ENCODE measurements at places on chromosomes 5 and 9.

DNA sequence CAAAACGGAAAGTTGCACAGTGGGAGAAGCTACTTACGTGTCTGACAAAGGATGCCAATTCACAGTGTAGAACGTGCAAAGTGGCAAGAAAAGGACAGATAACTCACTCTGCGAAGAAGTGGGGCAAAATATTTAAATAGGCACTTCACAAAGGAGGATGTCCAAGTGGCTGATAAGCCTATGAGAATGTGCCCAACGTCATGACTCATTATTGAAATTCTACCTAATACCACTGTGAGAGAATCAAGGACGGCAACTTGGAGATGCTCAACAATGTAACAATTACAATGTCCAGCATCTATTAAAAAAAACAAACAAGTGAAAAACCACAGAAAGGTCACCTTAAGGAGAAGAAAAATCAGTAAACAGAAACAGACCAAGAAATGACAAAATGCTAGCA is 59.0 kb downstream of the NACC2 start:
- DNase-seq = no peak

DNA sequence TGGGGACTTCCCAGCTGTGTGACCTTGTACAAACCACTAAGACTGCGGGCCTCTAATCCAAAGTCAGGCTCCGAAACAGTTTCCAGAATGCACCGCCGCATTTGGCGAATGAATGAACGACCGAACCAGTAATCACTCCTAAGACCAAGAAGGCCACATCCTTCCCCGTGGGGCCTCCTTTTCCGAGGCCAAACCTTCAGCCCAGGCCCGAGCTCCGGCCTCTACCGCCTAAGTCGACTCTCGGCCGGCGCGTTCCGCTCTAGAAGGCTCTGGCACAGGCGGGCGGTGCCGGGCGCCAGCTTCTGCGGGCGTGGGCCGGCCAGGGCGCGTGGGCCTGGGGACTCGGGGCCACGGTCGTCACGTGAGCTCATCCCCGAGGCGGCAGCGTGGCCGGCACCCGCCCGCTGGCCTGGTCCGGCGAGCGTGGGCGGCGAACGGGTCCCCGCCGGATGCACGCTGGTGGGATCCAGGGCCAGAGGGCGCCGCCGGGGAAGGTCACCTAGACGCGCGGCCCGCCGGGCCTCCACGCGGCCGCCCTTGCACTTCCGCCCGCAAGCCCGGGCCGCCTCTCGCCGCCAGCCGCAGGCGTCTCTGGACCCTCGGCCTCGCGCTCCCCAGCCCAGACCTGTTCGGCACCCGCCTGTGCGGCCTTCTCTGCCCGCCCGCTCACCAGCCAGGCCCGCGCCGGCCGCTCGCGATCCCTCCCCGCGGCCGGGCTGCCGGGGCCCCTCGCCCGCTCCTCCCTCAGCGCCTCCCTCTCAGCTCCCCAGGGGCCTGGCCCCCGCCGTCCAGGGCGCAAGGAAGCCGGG is 754 bp downstream of the VDAC1 start:
- DNase-seq = no peak

DNA sequence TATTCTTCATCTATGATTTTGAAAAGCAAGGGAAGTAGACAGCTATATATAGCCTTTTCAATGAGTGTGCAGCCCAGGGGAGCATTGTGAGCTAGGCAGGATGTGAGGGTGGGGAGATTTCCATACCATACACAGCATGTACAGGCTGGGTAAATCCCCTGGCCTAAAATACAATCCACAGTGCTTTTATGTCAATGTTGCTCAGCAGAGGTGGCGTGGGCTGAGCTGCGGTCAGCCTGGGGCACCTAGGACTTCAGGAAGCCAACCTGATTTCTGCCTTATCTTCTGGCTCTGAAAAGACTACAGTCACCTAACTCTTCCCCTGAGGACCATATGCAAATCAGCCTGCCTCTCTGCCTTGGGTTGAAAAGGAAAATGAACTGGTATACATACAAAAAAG is 6.3 kb upstream of the GARIN3 start:
- DNase-seq = peak; percentile 53

- DNase-seq = no peak
These were observed 226.2 kb downstream of the ICE1 start for GRCh38 chr5:5648694-5649093.

- DNase-seq = no peak
These were observed 445.0 kb upstream of the SMC2 start for GRCh38 chr9:103649086-103649485.

DNA sequence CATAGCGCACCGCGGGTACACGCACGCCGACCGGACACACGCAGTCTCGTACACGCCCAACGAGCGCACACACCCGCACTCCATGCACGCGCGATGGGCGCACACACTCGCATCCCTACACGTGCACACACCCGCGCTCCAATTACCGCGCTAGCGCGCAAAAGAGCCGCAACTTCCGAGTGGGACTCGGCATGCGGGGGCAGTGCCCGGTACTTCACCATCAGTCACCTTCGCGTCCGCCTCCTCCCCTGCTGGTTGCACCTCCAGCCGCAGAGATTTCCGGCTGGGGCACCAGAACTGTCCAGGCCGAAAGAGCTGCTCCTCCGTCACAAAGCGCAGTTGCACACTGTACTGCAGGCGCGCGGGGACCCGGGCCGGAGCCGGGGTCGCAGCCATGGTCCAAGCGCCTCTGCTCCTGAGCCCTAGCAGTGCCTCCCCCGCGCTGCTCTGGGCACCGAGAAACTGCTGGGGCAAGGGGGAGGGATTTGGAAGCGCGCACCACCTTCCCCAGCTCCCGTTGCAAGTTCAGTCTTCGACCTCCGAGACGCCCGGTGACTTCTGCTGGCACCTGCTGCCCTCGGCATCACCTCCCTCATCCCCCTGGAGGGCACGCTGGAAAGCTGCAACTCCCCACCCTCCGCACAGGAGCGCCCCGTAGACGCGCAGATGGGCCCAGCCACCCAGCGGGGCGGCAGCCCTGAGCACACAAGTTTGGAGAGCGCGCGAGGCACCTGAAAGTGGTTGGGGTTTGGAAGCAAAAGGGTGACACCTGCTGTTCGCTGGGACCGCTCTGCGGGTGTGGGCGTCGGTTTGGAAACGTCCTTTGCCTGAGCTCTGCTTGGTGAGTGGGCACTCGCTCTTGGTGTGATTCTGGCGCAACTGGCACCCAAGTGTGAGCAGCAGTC is 337.4 kb upstream of the PUM3 start:
- DNase-seq = no peak

DNA sequence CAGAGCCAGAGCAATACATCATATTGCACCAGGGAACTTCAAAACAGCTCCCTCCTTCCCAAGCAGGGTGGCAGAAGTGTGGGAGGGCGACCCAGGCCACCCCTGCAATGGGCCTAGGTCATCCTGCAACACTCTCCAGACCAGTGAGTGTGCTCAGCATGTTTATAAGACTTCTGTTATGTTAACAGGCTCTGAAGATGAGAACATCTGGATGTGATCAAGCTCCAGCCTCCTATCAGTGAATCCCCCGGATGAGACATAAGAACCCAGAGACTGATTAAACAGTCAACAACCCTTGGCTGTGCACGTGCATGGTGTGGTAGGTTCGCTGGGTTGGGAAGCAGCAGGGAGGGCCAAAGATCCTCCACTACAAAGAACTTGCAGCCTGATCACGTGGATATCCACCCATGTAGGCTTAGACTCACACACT is 63.3 kb downstream of the ABCA1 start:
- no peak for DNase-seq

GRCh38 chr5:17720071-17720470 is 85.8 kb downstream of the TAF11L14 start:
- no peak for DNase-seq

DNA sequence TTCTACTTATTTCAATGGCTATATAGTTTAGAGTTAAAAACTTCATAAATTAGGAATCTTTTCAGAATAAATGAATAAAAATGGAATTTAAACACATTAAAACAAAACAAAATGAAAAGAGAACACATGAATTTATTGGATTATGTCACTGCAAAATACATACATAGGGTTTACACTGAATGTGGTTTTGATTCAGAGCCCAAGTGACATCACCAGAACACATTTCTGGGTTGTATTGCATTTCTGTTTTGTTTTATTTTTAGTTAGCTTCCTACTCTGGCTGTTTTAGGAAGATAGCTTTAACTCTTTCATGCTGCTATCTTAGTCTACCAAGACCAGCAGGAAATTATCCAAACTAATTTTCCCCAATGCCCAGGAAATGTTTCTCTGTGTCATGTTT is 1935.0 kb downstream of the EFNA5 start:
- no peak for DNase-seq

GRCh38 chr9:78035383-78035993 is 3.9 kb upstream of the GNAQ start:
- DNase-seq = peak; percentile 17

DNA sequence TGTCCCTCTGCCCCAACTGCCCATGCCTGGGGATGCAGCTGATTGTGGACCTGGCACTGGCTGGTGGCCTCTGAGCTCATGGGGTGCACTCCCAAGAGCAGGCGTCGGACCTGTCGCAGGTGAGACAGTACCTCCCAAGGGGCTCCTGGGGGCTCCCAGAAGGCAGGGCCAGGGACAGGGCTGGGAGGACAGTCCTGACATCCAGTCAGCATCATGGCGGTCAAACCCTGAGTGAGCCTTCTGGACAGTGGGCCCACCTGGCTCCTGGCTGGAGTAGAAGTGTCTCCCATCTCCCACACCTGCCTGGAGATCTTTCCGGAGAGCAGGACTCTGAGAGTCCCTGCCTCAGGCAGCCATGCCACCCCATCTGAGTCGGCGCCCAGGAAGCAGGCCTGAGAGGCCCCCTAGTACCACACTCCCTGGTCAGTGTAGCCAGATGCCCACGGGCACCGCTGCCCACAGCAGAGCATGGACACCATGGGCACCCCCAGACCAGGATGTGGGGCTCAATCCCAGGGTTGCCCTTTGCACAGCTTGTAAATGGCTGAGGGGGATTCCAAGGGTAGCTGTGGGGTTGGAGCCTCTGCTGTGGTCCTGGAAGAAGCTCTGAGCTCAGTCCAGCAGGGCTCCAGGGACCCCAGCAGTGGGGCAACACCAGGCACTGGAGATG is 6.6 kb downstream of the LCN9 start:
- no peak for DNase-seq

DNA sequence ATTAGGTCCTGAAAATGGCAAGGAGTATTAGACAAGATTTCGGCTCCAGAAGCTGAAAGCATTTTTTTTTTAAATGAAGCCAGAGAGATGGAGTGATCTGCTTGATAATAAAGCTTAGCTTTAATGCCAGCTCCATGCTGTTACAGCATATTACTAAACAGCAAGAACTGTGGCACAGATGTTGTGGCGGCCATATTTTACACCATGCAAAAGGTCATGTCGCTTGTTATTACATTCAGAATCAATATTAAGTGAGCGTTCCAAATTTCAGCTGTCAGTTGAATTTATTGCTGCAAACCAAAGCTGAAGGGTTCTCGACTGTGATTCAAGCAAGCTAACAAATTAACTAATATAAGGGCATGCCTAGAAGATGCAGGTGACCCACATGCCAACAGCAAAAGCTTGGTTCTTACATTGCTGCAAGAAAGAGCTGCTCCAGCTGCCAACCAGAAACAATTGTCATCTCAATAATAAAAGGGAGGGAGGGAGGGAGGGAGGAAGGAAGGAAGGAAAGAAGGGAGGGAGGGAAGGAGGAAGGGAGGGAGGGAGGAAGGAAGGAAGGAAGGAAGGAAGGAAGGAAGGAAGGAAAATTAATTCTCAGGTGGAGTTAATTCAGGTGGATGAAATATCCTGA is 517.7 kb upstream of the WWC1 start:
- DNase-seq = no peak

- no peak for DNase-seq
These were observed 162.6 kb upstream of the ADAMTS16 start for GRCh38 chr5:4977416-4978110.

- no peak for DNase-seq
These were observed 38.7 kb downstream of the NKX2-5 start for GRCh38 chr5:173196133-173196952.

DNA sequence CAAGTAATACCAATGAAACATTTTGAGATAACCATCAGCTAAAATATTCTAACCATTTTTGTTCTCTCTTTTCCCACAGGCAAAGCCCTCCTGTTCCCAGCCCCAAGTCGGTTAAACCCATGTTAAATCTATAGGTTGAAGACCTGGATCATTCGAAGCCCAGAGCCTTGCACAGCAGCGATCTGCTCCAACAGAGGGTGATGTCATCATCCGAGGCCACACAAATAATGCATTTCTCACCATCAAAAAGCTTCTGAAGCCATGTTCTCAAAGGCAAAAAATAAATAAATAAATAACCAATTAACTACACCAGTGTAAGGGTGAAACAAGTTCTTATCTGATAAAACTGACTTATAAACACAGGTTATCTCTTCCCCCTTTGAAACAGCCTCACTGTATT is 169.2 kb downstream of the ENTREP1 start:
- no peak for DNase-seq

GRCh38 chr9:83617299-83617698 is 5.6 kb upstream of the IDNK start:
- no peak for DNase-seq

DNA sequence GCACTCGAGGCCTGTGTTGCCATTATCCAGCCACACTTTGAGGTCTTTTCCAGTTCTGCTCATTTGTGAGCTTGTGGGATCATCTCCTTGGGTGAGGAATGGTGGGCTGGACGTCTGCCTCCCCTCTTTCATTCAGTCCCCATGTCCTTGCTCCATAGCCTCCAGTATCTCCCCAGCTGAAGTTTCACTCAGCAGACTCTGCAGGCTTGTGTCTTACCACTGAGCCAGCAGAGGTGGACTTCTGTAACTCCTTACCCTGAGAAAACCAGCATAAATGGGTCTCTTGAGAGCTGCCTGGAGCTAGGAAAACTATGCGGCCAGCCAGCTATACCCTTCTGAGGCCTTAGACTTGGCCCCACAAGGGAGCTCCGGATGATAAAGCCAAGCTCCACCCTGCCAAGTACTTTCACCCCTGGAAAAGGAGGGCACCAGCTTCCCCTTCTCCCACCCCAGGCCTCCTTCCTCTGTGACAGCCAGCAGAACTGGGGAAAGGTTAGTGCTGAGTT is 12.2 kb downstream of the IRF1 start:
- DNase-seq = no peak

DNA sequence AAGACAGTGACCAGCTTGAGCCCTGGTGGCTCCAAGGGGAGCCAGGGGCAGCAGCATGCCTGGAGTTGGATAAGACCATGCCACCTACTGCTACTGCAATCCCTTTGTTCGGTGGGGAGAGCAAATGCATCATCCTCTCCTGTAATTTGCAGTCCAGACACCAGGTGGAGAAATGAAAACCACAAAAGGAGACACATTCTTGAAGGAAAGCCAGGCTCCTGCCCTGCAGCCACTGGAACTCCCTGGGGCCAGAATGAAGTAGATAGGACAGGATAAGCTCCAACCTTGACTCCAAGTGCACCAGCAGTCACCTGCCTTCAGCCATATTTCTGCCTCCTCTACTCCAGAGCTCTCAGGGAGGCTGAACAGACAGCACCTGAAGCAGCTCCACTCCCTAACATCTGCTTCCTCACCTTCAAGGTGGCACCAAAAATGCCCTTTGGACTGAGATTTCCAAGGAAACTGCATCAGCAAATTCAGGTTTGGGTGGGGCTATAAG is 65.1 kb upstream of the IQGAP2 start:
- no peak for DNase-seq

Data from activated CD8-positive, alpha-beta memory T cell treated with anti-CD3 and anti-CD28 coated beads for 1 hour (primary cell).